Esophagus squamous epithelium (tissue), 5 donors: ENCODE measurements at places on chromosomes 5 and 9.

GRCh38 chr5:65299861-65300260, 181.9 kb downstream of the ADAMTS6 start:
- no peak for DNase-seq

DNA sequence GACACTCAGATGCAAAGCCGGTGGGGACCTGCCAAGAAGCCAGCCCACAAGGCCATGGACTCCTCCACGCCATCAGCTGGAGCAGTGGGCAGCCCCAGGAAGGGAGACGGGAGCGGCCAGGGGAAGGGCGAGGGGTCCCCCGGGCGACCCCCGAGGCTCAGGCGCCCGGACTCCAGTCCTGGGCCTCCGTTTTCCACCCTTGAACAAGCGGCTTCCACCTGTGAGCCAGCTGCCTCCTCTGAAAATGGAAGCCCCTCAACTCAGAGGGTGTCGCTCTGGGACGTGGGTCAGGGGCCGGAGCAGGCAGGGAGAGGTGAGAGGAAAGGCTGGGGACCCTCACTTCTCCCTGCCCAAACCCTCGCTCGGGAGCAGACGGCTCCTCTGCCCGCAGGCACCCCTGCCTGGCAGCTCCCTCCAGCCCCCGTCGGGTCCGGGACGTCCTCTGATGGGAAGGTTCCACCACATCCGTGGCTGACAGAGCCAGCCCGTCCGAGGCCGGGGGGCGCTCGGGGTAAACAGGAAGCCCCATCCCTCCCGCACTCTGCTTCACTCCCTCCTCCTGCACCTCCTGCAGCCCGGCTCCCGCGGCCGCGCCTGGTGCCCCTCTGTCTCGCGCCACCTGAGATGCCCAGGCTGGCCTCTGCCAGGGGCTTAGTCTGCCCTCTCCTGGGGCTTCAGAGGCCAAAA, 3.7 kb upstream of the EGFL7 start:
- no peak for DNase-seq

GRCh38 chr9:14348373-14349145, 34.6 kb upstream of the NFIB start:
- no peak for DNase-seq

DNA sequence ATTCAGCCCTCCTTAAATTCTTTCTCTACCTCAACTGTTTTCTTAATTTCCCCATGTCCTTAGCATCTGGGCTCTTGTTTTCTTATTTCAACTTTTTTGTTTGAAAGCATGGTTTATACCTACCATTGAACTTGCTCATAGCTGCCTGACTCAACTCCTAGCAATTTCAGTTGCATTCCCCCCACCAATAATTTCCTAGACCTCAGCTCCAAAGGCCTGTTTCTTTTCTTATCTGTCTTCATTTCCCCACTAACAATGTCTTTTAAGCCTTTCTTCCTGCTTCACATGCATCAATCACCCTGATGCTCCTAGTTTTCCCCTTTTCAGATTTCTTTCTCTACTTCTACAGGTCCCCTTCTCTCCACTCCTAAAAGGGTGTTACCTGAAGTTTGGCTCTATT, 129.7 kb upstream of the PDE4D start:
- DNase-seq, result no peak

GRCh38 chr5:32506201-32506661, 61.7 kb upstream of the ZFR start:
- no peak for DNase-seq

DNA sequence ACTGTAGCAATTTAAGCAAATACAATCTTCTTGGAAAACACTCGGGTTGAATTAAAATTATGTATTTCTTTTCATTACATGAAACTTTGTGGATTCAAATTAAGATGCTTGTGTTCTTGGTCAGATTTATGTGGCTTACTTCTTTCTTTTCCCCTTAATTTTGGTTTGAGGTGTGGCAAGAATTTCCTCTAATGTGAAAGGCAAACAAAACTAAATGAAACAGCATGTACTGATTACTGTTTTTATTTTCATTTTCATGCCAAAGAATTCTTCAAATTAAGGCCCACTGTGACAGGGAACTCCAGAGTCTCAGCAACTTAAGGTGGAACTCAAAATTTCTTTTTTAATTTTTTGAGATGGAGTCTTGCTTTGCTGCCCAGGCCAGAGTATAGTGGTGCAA, at the start of gene OMD:
OMD (minus strand) TSS at position 132 of the 400 bp plus-strand sequence. CDS start 6,913 bp downstream, outside the sequence.
- DNase-seq, result no peak

- no peak for DNase-seq
Measured at GRCh38 chr9:97666907-97667686, 30.0 kb downstream of the XPA start.

- DNase-seq, result no peak
Measured at GRCh38 chr9:135758056-135758455, 56.1 kb downstream of the KCNT1 start.

DNA sequence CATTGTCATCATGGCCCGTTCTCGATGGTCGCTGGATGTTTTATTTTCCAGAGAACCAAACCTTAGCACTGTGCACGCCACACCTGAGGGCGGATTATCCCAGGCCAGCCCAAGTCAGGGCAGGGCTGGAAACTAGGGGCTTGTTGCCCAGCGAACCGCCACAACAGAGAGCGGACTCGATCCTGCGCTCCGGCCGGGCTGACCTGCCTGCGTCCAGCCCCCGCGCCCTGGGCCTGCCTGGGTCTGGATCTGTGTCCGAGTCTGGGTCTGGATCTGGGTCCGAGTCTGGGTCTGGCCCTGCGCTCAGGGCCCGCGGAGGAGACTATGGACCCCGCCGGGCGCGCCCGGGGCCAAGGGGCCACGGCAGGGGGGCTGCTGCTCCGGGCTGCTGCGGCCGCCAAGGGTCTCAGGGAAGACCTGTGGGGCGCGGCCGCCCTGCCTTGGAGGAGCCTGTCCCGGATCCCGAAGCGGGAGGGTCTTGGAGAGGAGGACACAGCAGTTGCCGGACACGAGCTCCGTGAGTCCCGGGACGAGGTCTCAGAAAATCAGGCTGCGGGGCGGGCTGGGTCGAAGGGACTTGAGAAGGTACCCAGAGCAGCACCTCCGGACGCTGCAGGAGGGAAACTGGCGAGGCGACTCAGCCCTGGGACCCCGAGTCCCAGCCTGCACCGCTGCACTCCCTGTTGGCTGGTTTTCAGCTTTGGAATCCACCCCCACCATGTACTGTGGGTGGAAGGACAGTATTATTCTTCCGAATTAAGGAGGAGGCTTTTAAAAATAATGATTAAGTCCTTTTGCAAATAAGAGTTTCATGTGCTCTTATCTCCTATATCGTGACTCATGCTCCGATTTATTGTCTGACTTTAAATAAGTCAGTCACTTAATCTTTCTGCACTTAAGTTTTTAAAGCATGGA, at the start of gene ANKDD1B:
ANKDD1B (plus strand) TSS at position 143 of the 915 bp plus-strand sequence; CDS start at position 325, 182 bp downstream.
- no peak for DNase-seq

- no peak for DNase-seq
Measured at GRCh38 chr5:151243127-151243526, 9.9 kb upstream of the GM2A start.

DNA sequence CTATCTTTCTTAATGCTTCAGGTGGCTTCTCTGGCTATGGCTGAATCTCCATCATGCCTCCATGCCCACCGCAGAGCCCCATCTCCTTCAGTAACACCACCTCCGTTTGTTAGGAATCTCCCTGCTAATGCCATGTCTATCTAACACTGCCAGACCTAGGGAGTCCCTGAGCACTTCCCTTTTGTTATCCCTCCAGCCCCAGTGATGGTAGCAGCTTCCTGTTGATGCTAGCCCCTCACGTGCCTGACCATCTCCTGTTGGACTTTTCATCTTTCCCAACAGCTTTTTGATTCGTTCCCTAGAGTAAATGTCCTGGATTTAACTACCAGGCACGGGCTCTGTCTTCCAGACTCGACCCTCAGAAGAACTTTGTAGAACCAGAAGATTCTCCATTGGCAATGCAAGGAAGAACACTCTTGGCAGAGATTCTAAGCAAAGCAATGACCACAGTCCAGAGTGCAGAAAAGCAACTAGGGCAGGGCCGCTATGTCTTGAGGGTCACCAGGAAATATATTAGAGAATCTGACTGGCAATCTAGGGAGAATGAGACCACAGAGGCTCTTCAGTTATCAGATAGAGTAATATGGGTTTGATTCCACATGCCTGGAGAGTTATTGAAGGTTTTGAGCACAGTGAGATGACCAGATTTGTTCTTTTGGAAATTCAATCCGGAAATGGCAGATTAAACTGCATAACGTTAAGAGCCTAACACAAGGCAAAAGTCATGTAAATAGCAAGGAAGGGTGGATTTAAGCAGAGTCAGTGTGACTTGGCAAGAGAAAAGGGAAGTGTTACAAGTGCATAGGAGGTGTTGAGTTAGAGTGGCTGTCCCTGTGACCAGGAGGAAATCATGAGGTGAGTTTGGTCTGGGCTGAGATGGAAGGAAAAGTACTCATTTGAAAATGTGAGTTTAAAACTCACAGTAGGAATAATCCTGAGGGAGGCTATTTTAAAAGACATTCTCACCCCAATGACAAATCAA, 555.2 kb downstream of the ACTL7B start:
- DNase-seq, result no peak

DNA sequence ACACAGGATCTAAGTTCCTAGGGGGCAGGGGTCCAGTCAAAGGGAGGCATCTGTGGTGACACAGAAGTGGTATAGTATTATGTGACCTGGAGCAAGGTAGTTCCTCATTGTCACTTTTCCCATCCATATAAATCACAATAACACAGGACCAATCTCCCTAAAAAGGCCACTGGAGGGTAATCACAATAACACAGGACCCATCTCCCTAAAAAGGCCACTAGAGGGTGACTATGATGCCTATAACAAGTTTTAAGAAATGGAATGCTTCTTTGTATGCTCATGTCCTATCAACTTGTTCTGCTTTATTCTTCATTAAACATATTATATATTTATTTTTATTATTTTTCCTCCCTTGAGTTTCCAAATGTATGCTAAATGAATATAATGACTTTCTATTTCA, 254.6 kb downstream of the ASTN2 start:
- no peak for DNase-seq

DNA sequence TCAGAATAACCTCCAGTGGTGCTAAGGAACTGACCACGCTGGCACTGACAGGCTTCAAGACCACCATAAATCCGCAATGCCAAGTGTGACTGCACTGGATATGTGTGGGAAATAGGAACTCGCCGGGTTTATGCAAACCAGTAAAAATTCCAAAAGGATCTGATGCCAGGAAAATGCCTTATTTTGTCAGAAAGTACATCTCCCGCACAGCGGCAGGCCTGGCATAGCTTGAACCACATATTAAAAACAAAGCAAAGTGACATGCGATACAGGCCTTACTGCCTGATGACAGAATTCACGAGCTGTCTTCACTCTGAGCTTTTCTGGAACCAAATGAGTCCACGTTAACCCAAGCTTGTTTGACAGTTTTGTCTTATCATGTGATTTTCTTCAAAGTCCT, 139.6 kb downstream of the GLIS3 start:
- DNase-seq, result no peak

DNA sequence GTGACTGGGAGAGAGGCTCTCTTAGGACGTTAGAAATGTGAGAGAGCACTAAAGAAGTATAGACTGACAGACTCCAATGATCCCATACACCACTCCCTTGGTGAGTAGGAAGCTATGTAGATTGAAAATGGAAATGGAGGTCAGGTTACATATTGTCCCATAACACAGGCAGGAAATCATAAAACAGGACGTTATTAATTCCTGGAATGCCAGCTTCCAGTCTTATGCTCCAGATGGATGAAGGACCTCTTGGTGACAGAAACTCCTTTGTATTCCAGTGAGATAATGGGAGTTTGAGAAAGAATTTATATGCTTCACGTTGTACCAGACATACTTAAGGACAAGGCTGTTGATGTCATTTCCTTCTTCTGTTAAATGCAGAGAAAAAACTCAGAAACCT, 338.2 kb upstream of the ITGA1 start:
- DNase-seq, result no peak

DNA sequence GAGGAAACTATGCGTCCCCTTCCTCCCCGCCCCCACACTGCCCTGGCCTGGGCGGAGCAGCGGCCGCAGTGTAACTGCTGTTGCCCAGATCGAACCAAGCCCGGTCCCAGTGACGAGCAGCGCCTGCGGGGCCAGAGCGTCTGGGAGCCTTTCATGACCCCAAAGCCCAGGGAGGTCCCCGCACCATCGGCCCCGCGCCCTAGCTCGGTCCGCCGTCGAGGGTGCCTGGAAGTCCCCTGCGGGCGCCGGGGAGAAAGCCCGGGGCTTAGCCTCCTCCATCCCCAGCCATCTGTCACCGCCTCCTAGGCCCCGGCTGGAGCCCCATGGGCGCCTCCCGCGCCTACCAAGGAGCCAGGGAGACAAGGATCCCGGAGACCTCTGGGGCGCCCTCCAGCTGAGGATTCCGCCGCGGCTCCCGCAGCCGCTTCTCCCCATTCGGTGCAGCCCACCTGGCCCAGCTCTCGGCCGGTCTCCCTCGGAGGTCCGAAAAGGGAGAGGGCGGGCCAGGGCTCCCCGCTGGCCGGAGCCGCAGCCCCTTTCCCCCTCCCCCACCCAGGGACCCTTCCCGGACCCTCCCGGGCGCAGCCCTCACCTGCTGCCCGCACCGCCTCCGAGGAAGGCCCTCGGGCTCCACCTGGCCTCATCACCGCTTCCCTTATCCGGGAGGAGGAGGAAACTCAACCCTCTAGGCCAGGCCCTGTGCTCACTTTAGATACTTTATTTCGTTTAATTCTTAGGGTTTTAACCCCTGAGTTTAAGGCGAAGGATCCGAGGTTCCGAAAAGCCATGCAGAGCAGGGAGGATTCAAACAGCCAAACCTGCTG, 45.6 kb downstream of the APTX start:
- no peak for DNase-seq

- DNase-seq, result no peak
Measured at GRCh38 chr9:127667127-127667844, 39.5 kb upstream of the CFAP157 start.

- DNase-seq, result no peak
Measured at GRCh38 chr5:102835717-102836116, 80.6 kb downstream of the PAM start.

- DNase-seq, result no peak
Measured at GRCh38 chr5:151196556-151197290, 27.2 kb downstream of the CCDC69 start.

DNA sequence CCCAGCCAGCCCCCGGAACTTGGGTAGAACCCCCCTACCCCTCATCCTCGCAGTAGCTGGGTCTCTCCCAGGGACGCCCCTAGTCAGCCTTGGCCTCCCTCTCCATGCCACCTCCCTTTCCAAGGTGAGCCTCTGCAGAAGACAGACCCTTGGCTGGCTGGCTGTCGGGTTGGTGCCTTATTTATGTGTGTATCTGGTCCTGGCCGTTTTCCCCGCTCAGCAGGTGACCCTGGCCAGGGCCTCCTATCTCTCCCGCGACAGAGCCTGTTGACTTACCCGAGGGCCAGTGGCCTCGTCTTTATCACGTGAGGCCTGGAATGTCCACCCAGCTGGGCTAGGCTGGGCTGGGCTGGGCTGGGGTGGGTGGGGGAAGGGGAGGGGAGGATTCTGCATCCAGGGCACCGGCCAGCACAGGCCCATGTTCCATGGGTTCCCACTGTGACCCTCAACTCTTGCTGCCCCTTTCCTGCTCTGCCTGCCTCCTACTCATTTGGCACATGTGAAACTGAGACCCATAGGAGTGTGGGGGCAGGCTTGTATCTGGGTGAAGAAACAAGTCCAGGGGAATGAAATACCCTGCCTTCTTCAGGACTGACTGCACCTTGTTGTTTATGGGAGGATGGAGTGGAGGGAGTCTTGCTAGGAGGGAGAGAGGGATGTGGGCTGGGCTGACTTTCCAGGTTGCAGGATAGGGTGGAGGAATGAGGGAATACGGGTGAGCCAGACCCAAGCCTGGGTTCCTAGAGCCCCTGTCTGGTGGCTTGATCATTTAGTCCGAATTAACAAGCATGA, 3.1 kb downstream of the CXXC5 start:
- DNase-seq, result no peak

GRCh38 chr5:163585206-163585605, 79.8 kb downstream of the MAT2B start:
- DNase-seq, result no peak

GRCh38 chr5:139646912-139647505, 1.1 kb upstream of the CXXC5 start:
- no peak for DNase-seq
